ENCODE measurements at places on chromosomes 7 and 10.
A peak's percentile ranks its signal among the peaks of the same experiment; 100 is the strongest.

- DNase-seq = no peak
Measured at GRCh38 chr7:37540917-37541316, 92.3 kb upstream of the ELMO1 start.

DNA sequence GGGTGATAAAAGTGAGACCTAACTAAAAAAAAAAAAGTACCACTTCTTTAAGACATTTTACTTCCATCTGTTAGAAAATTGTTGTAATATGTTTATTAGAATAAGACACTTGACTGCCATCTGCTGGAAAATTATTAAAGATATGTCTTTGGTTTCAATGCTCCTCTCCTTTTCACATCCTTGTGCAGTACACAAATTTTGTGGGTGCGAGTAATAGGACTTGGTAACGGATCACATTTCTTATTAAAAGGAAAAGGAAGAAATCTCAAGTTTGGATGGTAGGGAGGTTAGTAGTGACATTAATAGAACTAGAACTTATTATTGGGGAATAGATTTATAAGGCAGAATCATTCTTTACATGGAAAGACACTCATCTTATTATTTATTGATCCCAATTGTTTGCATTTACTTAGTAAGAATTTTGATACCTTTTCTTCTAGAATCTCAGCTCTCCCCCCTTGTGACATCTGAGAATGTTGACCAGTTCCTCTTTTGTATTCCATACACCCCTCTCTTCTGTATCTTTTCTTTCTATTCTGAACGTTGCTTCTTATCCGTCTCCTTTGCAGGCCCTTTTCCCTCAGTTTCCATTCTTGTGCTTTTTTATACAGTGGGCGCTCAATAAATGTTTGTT is 43.0 kb upstream of the RPA3 start:
- no peak for DNase-seq

- no peak for DNase-seq
Measured at GRCh38 chr10:103676058-103676785, 179.2 kb downstream of the SH3PXD2A start.

GRCh38 chr7:37915438-37915837 is 1.2 kb downstream of the SFRP4 start:
- DNase-seq = no peak

DNA sequence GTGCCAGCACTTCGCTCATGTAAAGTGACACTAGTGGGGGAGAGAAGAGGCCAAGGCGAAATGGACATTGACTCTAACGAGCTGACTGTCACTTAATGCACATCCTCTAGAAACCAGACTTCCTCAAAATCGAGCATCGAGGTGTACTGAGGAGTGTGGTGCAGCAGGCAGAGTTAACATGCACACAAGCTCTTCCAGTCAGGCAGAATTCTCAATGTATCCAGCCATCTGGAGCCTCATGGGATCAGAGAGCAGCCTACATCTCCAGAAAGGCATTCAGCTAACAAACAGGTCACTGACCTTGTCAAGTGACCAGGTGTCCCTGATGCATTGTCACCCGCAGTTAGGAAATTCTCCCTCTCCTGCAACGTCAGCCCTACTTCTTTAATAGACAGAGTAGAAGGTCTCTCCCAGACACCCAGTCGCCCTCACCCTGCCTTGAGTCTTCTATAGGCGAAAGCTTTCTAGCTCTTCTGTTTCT is 259.8 kb upstream of the AOAH start:
- no peak for DNase-seq

DNA sequence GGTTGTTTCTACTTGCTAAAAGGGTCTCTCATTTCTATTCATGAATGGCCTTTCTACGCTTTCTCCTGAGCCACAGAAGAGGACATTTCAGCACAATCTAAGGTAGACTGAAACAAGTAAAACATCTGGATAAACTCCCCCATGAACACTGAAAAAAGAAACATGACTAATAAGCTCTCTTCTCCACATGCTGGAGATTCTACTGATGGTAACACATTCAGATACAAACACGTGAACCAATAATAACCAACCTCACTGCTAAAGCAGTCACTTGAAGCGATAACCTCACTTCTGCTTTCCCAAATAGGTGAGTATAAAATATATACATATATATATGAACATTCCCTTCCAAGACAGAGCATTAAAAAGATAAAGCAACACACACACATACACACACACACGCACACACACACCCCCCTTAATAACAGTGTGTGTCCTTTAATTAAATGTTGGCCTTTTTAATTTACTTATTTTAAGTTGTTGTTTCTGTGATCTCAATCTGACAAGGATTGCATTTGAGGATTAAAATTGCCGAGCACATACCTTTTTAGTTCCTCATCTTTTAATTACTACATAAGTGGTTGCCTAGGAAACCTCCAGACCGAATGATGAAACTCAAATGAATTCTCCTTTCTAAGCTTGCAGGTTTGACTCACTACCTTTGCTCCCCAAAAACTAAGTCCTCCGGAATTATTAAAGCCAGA is 292.4 kb upstream of the KLF14 start:
- DNase-seq = no peak

- DNase-seq = no peak
Measured at GRCh38 chr7:151890355-151891004, 13.6 kb upstream of the PRKAG2 start.

DNA sequence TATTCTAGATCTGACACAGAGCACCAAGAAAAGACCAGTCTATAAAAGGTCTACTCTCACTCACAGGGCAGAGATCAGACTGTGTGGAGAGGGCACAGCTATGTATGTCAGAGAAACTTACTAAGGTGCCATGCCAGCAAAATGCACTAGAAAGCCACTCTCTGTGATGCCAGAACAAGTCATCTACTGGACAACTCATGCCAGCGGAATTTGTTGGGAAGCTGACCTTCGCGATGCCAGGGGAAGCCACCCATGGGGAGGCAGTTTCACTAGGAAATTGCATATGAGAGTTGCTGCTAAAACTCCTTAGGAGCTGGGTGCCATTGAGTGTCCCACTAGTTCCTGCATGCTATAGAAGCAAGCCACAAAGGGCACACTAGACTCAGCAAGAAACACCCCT is 58.5 kb downstream of the MICU1 start:
- no peak for DNase-seq

DNA sequence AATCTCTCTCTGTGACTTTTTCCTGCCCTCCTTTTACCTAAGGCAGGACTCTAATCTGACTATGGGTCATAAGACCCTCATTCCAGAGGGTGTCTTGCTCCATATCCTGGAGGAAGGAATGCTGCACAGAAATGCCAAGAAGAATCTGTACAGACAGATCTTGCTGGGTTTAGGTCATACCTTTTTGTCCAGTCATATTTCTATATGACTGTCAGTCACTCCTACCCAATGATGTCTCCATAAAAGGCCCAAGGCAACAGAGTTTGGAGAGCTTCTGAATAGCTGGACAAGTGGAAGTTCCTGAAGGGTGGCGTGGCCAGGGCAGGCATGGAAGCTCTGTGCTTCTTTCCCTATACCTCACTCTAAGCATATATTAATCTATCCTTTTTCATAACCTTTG is 47.5 kb downstream of the FEZF1 start:
- no peak for DNase-seq

- DNase-seq = no peak
Measured at GRCh38 chr10:87551326-87551725, 46.6 kb downstream of the MINPP1 start.

GRCh38 chr10:12479437-12479844 is 130.1 kb downstream of the CAMK1D start:
- DNase-seq = no peak

GRCh38 chr7:2099048-2099957 is 133.4 kb downstream of the MAD1L1 start:
- no peak for DNase-seq

- DNase-seq = no peak
Measured at GRCh38 chr10:47076949-47077361, 165.7 kb downstream of the PTPN20 start.

- no peak for DNase-seq
Measured at GRCh38 chr10:93225938-93226337, 152.2 kb downstream of the CYP26A1 start.

GRCh38 chr10:42952349-42952748 is 124.5 kb upstream of the RET start:
- no peak for DNase-seq

GRCh38 chr7:115004121-115004520 is 82.2 kb downstream of the MDFIC start:
- DNase-seq = no peak

DNA sequence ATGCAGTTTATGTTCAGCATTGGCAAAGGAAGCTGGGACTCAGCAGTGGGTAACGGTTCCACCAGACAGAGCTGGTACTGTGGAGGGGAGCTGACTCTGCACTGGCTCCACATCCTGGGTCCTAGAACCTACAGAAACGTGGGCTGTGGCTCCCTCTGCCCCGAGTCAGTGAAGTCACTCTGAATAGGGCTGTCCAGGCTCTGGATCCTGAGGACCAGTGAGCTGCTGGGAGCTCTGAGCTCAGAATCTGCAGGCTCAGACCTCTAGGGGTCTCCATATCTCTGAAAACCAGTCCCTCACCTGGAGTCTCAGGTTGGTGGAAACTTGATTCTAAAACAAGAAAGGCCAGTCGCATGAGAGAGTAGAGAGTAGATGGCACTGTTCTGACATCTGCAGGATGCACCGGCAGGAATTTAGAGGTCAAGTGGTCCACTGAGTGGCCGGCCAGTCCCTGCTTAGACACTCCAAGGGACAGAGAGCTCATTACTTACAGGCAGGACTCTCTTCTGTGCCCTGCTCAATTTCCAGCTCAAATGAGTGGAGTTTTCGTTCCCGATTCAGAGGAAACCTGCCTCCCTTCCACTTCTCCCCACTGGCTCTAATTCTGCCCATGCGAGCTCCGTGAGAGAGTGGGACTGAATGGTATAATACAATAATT is 18.6 kb downstream of the NPFFR1 start:
- no peak for DNase-seq

DNA sequence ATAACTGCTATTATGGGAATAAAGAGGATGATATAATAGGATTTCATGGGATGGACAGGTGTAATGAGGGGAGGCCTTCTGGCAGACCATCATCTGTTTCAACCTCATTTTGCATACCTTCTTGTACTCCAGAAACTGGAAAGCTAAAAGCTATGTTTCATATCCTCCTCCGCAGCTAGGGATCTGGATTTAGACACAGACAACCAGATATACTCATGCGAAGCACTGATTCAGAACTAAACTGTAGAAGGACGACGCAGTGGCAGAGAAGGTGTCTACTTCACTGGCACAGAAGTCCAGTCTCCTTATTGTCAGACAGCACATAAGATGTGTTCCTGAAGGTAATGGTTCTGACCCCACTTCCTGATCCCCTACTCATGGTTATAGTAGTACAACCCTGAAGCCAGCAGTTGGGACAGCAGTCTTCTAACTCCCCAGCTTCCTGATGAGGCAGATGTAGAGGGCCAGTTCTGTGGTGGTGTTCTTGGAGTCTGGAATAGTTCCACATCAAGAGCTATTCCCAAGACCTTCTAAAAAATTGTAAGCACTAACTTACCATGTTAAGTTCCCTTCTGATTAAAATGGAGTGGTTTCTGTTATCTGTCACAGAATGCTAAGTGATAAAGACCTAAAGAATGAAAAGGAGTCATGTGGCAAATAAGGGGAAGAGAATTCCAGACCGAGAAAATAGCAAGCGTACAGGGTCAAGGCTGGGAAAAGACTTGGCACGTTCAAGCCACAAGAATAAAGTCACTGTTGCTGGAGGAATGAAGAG is 550.3 kb downstream of the GRM8 start:
- peak; percentile 90 for DNase-seq

- DNase-seq = no peak
Measured at GRCh38 chr10:121708728-121709674, 110.8 kb upstream of the FGFR2 start.

DNA sequence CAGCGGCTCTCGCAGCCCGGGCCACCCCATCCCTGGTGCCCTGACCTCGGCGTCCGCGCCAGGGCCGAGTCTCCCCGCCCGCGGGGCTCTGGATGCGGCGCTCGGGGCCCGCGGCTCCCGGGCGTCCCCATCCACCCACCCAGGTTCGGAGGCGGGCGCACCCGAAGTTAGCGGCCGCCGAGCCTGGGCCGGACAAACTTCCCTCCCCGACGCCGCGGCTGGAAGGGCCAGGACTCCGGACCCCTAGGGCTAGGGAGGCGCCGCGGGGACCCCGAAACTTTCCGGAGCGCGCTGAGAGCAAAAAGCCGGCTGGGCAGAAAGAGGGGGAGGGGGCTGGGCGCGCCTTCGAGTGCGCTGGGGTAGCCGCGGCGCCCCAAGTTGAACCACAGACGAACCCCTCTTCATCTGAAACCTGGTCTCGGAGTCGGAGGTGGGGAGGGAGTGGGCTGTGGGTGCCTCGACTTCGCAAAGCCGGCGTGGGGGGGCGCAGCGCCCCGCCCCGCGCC is 3.7 kb upstream of the ELFN1 start:
- DNase-seq = no peak
